Activated T-helper 1 cell treated with anti-CD3 and anti-CD28 coated beads, Interleukin-12 subunit alpha, Interleukin-12 subunit beta, Interleukin-2, Interleukin-4 antibody, amounts not matched to agents 30 ng/mL and 10 ng/mL and 1 ng/mL, durations not matched to agents 14 hours and 24 hours and 36 hours (primary cell): ENCODE measurements at places on chromosomes 7 and 10. TPM values are rescaled to one million over a fixed set of nuclear protein-coding genes. Genes with fewer than 3 reads are reported as not detected.

GRCh38 chr7:91852263-91852741 is 28.2 kb downstream of the MTERF1 start:
- H3K27ac ChIP-seq, result no peak overlapping the region
- H3K36me3 ChIP-seq, result no peaks in the 10 kb centered on the region
- DNase-seq, result no peak
- H3K4me1 ChIP-seq, result no peaks in the 10 kb centered on the region

Gene ASZ1
- total RNA-seq, result not detected in 2 replicates

Gene PBLD
- total RNA-seq, result 1.1 and 1.6 TPM in 2 replicates

Gene GPR26
- not detected in 2 replicates for total RNA-seq

Gene ZMIZ2
- 123 and 129 TPM in 2 replicates for total RNA-seq

DNA sequence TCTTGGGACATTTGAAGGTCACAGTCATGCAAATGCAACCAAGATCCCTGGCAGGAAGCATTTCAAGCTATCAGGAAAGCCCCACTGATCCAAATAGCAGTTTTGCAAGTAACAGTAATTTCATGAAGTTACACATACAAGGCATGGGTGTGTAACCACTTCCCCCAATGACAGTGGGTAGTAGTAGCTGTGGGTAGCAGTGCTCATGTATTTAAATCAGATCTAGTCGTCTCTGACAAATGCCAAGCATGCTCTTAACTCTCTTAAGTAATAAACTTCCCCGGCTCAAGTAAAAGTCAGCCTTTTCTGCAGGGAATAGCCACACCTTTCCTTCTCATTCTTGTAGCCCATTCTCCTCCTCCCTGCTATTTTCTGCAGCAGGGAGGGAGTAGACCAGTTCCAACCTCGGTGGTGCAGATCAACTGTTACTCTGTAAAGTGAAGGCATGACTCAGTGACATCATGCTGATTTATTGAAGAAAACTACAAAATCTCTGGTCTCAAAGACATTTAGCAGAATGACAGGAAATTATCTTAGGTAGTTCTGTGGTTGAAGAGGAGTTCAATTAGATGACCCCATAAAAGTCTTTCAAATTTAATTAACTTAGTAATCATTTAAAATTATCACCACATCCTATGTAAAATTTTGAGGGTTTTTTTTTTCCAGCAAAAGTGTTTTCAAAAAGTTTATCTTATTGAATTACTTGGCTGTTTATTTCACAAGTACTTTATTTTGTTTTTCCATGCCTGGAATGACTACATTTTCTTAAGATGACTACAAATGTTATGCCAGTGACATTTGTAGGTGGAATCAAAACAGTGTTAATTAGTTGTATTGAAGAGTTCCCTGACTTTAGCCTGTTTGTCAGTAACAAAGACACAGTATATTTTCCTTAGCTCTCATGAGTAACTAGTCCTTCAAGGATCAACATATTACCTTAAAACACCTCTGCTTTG is 568.3 kb downstream of the INHBA start:
- no peak overlapping the region for H3K4me3 ChIP-seq
- H3K27me3 ChIP-seq, result no peaks in the 10 kb centered on the region
- no peak for DNase-seq
- H3K36me3 ChIP-seq, result no peaks in the 10 kb centered on the region

GRCh38 chr7:18191862-18192625 is 164.4 kb upstream of the PRPS1L1 start:
- no peak overlapping the region for H3K4me3 ChIP-seq
- peaks cover 2% of the 10 kb centered on the region for H3K27me3 ChIP-seq
- H3K36me3 ChIP-seq, result no peaks in the 10 kb centered on the region
- H3K4me1 ChIP-seq, result no peaks in the 10 kb centered on the region
- DNase-seq, result no peak

GRCh38 chr7:124328774-124329173 is 295.9 kb upstream of the TMEM229A start:
- no peak overlapping the region for H3K4me3 ChIP-seq
- no peaks in the 10 kb centered on the region for H3K36me3 ChIP-seq
- no peak for DNase-seq

GRCh38 chr7:12386313-12386740 is 17.3 kb downstream of the VWDE start:
- no peak for DNase-seq
- no peak overlapping the region for H3K4me3 ChIP-seq
- no peak overlapping the region for H3K27ac ChIP-seq
- no peaks in the 10 kb centered on the region for H3K27me3 ChIP-seq
- no peaks in the 10 kb centered on the region for H3K4me1 ChIP-seq

- H3K27me3 ChIP-seq, result peaks cover 2% of the 10 kb centered on the region
- no peak overlapping the region for H3K4me3 ChIP-seq
- H3K36me3 ChIP-seq, result no peaks in the 10 kb centered on the region
- H3K27ac ChIP-seq, result no peak overlapping the region
- no peak for DNase-seq
Observed at GRCh38 chr10:127451628-127452027, 97.5 kb upstream of the NPS start.

- peaks cover 53% of the 10 kb centered on the region for H3K4me1 ChIP-seq
- peaks cover 4% of the 10 kb centered on the region for H3K36me3 ChIP-seq
- H3K27ac ChIP-seq, result peak within 1 kb of the TSS; percentile 92
- H3K4me3 ChIP-seq, result peak within 1 kb of the TSS; percentile 93
- no peaks in the 10 kb centered on the region for H3K27me3 ChIP-seq
- no peak for DNase-seq
Observed at GRCh38 chr7:151057506-151057988, at the start of gene CDK5. CDK5 (minus strand) TSS chr7:151057897; CDS start chr7:151057848, 49 bp downstream.

DNA sequence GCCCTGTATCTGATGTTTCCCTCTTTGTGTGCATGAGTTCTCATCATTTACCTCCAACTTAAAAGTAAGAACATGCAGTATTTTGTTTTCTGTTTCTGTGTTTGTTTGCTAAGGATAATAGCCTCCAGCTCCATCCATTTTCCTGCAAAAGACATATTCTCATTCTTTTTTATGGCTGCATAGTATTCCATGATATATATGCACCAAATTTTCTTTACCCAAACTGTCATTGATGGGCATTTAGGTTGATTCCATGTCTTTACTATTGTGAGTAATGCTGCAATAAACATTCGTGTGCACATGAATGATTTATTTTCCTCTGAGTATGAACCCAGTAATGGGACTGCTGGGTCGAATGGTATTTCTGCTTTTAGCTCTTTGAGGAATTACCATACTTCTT is 163.4 kb downstream of the TMEM26 start:
- peaks cover 14% of the 10 kb centered on the region for H3K4me1 ChIP-seq
- no peak overlapping the region for H3K27ac ChIP-seq
- H3K4me3 ChIP-seq, result no peak overlapping the region
- peaks cover 6% of the 10 kb centered on the region for H3K36me3 ChIP-seq
- H3K27me3 ChIP-seq, result peaks cover 6% of the 10 kb centered on the region

DNA sequence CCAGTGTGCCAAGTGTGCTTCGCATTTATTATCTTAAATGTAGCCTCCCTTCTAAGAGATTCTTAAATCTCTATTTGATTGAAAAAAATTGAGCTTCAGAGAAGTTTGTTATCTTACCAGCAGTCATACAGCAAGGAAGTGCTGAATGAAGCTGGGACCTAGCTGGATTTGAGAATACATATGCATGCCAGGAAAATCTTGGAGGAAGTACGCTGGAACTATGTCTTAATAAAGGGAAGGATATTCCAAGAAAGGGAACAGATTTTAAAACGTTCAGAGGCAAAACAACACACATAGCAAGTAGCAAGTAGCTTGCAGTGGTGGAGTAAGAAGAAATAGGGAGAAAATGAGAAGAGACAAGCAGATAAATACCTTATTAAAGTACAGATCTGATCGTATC is 1.5 kb downstream of the CFAP70 start:
- no peak for DNase-seq
- peaks cover 11% of the 10 kb centered on the region for H3K27me3 ChIP-seq
- peaks cover 20% of the 10 kb centered on the region for H3K4me1 ChIP-seq

GRCh38 chr10:36181426-36182178 is 539.5 kb upstream of the FZD8 start:
- H3K4me3 ChIP-seq, result no peak overlapping the region
- no peaks in the 10 kb centered on the region for H3K4me1 ChIP-seq
- H3K27me3 ChIP-seq, result peaks cover 2% of the 10 kb centered on the region
- H3K27ac ChIP-seq, result no peak overlapping the region
- no peaks in the 10 kb centered on the region for H3K36me3 ChIP-seq
- no peak for DNase-seq

- no peaks in the 10 kb centered on the region for H3K36me3 ChIP-seq
Observed at GRCh38 chr7:33065981-33066380, 3.4 kb upstream of the NT5C3A start.

DNA sequence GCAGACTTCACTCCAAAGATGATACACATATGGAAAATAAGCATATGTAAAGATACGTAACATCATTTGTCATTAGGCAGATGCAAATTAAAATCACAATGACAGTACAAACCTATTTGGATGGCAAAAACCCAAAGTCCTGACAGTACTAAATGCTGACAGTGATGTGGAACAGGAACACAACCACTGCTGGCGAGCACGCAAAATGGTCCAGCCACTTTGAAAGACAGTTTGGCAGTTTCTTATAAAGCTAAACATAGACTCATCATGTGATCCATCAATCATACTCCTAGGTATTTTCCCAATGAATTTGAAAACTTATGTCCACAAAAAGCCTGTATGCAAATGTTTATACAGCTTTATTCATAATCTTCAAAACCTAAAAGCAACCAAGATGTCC is 200.7 kb downstream of the RAMP3 start:
- DNase-seq, result no peak
- H3K36me3 ChIP-seq, result no peaks in the 10 kb centered on the region
- H3K27ac ChIP-seq, result no peak overlapping the region
- no peak overlapping the region for H3K4me3 ChIP-seq

Gene TM9SF3
- total RNA-seq, result 81.7 and 87.7 TPM in 2 replicates

- H3K27ac ChIP-seq, result no peak overlapping the region
- H3K4me1 ChIP-seq, result no peaks in the 10 kb centered on the region
- H3K27me3 ChIP-seq, result peaks cover 4% of the 10 kb centered on the region
- H3K4me3 ChIP-seq, result no peak overlapping the region
- DNase-seq, result no peak
Observed at GRCh38 chr10:118768041-118768919, 13.5 kb upstream of the CACUL1 start.

DNA sequence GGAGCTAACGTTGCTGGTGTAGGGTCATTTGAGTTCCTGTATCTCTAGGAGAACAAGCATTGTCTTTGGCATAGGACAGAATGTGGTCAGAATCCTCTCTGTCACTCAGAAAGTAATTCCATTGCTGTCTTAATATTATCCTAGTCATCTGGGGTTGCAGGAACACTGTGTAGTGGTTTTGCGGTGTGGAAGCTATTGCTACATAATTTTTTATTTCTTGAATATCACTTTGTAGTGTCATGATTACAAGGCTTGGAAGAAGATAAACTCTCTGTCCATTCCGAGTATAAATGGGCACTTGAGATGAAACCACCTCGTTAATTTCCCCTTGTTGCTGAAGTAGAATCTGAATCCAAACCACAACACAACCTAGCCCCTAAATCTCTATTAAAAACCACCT is 919.2 kb downstream of the LRMDA start:
- H3K4me3 ChIP-seq, result no peak overlapping the region
- no peaks in the 10 kb centered on the region for H3K27me3 ChIP-seq
- H3K36me3 ChIP-seq, result no peaks in the 10 kb centered on the region
- no peaks in the 10 kb centered on the region for H3K4me1 ChIP-seq

Gene LRRC61
- total RNA-seq, result 24.9 and 26.1 TPM in 2 replicates

Gene IKZF1
- total RNA-seq, result 324 and 329 TPM in 2 replicates

Gene IFIT3
- total RNA-seq, result 0.83 and 0.91 TPM in 2 replicates

DNA sequence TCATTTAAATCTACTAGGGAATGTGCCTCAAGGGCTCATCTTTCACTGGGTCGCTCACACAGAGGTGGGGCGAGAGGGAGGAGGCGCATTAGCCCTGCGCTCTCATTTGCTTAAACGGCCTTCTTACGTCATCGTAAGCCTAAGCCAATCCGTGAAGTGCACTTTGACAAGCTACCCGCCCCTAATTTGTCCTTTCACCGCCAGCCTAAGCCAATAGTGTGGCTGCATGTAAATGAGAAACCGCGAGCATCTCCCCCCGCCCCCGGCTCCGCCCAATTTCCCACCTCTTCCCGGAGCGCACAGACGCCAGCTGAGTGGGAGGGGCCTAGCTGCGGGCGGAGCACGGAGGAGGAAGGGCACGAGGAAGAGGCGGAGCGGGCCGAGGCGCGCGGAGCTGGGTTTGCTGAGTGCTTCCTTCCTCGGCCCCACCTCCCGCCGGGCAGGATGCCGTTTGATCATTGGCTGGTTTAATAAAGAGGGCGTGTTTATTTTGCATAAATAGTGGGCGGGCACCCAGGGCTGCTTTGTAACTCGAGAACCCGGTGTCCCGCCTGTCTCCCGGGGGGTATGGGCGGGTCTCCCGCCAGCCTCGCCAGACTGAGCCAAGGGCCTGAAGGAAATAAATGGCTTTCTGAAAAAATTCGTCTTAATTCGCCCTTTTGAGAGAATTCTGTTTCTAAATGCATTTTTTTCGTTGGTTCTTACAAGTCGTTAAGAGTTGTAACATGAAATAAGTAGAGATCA is 289.6 kb upstream of the NFE2L3 start:
- peak; percentile 97 for DNase-seq
- H3K4me3 ChIP-seq, result peak overlapping the region; percentile 83
- H3K27ac ChIP-seq, result peak overlapping the region; percentile 86
- H3K36me3 ChIP-seq, result peaks cover 6% of the 10 kb centered on the region

Gene ABCA13
- not detected in 2 replicates for total RNA-seq

DNA sequence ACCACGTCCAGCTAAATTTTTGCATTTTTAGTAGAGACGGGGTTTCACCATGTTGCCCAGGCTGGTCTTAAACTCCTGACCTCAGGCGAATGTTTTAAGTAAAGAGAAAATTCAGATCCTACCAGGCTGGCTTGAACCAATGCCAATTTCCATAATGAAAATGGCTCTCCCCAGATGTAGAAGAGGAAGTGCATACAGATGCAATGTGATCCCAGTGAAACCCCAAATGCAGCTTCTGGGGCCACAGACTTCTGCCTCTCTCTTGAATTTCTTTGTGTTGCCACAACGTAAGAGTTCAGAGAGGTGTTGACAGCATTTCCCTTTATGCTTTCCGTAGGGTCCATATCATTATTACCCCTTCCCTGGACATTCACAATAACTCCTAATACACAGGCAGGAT is 29.6 kb upstream of the GOT1 start:
- H3K27me3 ChIP-seq, result peaks cover 16% of the 10 kb centered on the region
- no peak overlapping the region for H3K27ac ChIP-seq
- H3K36me3 ChIP-seq, result no peaks in the 10 kb centered on the region
- DNase-seq, result no peak
- no peaks in the 10 kb centered on the region for H3K4me1 ChIP-seq

DNA sequence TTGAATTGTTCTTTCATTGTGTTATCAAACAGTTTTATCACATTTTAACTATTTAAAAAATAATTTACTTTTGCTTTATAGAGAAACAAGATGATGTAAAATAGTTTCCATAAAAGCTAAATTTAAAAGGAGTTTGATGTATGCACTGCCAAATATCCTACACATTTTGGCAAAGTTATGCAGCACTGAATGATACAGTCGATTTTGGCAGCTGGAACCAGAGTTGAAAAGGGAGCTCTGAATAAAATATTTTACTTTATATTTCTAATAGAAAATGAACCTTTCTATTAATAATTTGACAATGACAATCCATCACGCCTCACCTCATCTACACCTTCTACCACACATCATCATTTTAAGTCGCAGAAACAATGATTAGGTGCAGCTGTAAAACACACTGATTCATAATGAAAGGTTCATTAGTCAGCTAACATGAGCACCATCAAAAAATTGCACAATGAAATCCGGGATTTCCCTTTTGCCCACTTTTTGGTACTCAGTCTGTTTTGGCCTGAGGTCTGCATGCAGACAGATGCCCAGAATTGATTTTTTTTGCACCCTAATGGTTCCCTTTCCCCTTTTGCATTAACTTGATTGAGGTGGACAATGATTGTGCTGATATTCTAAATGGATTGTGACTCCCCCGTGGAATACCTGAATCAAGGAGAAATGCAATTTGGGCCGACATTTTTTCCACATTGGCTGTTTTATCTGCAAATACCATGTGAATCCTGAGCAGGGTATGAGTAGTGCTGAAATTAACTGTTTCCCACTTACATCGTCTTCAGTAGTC is 105.8 kb downstream of the THSD7A start:
- DNase-seq, result no peak
- H3K27ac ChIP-seq, result no peak overlapping the region
- H3K36me3 ChIP-seq, result no peaks in the 10 kb centered on the region
- H3K4me3 ChIP-seq, result no peak overlapping the region
